ENCODE measurements at places on chromosomes 5 and 9. TPM values are rescaled to one million over a fixed set of nuclear protein-coding genes. Genes with fewer than 3 reads are reported as not detected.

- DNase-seq = no peak
These were observed 62.8 kb downstream of the SV2C start for GRCh38 chr5:76145945-76146344.

GRCh38 chr9:107351382-107352045 lies 68.4 kb downstream of the RAD23B start:
- DNase-seq = no peak

- DNase-seq = no peak
These were observed 36.8 kb downstream of the SLC44A1 start for GRCh38 chr9:105281272-105281671.

The ADGRV1 gene
- polyA plus RNA-seq = 12.8 TPM

DNA sequence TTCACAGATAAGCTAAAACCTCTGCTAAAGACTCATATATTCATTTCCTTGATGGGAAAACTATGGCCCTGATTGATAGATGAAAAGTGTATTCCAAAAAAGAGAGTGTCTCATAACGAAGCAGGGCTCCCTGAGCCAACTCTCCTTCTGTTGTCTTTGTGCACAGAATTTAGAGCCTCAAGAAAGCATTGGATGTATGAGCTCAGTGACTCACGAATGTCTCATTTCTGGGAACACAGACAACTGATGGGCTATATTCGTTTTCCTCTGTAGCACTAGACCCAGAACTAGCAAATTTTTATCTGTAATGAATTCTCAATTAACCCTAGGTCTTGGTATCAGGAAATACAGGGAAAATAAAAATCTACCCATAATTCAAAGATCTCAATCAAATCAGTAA lies 88.4 kb downstream of the LMNB1 start:
- no peak for DNase-seq
